ENCODE measurements at places on chromosomes 13 and 19.

DNA sequence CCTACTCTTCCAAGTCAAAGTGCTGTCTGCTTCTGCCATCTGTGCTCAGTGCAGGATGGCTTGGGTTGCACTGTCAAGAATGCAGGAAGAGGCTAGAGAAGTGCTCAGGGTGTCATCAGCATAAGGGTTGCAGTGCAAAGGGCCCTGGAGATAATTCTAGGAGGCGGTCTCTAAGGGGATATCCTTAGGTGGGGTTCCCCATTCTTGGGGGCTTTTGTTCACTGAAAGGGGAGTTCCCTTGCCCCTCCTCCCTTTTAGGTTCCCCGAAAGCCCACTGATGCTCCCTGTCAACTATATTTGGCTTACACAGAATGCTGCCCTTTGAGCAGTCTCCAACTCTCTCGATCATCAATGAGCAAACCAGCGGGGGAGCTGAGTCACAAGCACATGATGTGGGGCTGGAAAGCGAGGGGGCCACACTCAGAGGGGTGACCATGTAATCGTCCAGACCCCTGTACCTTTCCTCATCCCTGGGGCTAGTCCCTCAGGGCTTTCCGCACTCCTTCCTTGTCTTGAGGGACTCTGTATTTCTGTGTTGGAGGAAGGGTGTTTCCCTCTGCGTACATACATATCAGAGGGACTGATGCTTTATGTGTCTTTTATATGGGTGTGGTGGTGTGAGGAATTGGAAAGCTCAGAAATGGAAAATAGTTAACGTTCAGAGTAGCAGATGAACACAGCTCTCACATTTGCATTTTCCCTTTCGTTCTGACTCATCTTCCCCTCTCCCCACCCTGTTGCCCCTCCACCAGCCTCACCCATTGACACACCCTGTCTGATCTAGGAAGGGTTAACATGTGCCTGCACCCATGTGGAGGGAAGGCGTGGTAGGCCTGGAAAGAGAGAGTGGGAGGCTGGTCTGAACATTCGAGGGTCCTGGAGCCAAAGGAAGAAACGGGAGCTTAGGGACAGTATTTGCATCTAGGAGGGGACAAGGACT, 6.7 kb downstream of the ZBTB32 start:
- DNase-seq: no peak

GRCh38 chr13:29901710-29902631, 51.6 kb upstream of the UBL3 start:
- peak; percentile 73 for DNase-seq

- DNase-seq: no peak
These were observed 489.2 kb upstream of the NBEA start for GRCh38 chr13:34452831-34453230.

DNA sequence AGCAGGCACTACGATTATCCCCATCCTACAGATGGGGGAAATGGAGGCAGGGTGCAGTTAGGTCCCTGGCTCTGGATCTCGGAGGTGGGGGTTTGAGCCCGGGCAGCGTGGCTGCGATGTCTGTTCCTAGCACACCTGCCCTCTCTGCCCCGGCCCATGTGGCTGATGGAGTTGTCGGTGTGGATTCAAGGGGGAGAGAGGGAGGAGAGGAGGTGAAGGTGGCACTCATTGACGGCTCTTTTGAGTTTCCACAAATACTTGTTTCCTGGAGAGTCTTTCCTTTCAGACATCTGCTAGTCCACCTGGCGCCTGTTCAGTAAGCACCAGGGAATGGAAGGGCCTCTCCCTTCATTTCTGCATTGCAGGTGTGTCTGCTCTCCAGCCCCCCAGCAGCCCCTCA, 69.9 kb downstream of the ARHGEF18 start:
- no peak for DNase-seq

DNA sequence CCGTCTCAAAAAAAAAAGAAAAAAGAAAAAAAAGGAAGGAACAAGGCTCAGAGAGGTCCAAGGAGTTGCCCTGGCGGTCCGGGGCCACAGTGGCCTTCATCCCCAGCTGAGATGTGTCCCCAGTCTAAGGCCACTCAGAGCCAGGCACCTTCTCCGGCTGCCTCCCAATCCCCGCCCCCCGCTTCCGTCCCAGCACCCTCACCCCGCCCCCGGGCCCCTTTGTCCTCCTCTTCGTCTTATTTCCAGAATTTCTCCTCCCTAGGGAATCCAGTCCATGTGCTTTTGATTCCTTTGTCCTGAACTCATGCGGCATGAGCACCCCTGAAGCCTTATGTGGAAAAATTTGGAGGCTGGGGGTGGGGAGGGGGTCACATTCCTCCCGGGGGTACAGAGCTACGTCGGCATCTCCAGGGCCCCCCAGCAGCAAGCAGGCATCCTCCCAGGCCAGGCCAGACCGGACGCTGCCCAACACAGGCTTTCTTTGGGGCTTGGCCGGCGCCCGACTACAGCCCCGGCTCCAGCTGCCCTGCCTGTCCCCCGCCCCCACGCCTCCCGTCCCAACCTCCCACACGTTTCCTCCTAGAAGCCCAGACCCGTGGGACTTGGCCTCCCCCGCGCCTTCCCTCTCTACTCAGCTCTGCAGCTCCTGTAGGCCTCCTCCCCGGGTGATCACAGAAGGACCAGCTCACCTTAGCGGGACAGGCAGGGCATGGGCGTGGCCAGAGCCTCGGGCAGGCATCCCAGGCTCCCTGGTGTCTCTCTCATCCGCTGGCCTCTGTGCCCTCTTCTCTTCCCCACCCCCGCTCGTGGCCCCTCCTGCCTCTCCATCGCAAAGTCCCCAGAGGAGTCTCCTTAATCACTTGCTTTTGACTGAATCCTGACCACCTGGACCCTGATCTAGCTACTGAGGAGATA, 17.8 kb upstream of the ADGRE5 start:
- peak; percentile 77 for DNase-seq

DNA sequence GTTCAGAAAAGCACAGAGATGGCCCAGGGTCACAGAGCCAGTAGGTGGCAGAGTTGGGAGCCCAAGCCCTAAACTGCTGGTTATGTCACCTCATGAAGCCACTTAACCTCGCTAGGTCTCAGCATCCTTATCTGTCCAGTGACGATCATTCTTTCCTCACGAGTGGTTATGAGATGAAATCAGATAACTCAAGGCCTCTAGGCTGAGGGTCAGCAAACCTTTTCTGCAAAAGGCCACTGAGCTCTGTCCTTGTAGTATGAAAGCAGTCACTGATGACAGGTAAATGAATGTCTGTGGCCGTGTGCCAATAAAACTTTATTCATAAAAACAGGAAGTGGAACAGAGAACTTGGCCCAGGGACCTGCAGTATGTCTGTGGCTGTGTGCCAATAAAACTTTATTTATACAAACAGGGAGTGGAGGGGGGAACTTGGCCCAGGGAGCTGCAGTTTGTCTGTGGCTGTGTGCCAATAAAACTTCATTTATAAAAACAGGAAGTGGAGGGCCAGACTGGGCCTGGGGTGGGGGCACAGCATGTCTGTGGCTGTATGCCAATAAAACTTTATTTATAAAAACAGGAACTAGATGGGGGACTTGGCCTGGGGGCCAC, 71.2 kb downstream of the GNG7 start:
- no peak for DNase-seq

GRCh38 chr13:96052656-96053002, 572 bp downstream of the UGGT2 start:
- no peak for DNase-seq

DNA sequence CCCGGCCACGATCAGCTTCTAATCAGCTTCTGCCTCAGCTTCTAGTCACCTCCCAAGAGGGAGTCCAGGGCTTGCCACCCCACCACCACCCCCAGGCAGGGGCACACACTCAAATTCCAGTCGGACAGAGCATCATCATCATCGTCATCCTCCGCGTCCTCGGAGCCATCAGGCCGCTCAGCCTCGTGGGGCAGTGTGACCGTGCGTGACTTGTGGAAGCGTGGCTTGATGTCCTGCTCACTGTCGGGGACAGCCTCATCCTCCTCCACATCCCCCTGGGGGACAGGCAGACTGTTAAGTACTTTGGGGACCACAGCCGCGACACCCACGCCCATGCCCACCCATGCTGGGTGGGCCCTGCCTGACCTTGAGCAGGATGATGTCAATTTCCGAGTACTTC, 12.5 kb downstream of the TNPO2 start:
- no peak for DNase-seq

GRCh38 chr19:36009633-36010379, 1.2 kb upstream of the SYNE4 start:
- DNase-seq: no peak

GRCh38 chr19:31232180-31232579, 117.1 kb downstream of the TSHZ3 start:
- no peak for DNase-seq

GRCh38 chr19:55940306-55940705, 7.3 kb upstream of the NLRP8 start:
- DNase-seq: no peak

- no peak for DNase-seq
These were observed 79.0 kb downstream of the SACS start for GRCh38 chr13:23354520-23354919.

DNA sequence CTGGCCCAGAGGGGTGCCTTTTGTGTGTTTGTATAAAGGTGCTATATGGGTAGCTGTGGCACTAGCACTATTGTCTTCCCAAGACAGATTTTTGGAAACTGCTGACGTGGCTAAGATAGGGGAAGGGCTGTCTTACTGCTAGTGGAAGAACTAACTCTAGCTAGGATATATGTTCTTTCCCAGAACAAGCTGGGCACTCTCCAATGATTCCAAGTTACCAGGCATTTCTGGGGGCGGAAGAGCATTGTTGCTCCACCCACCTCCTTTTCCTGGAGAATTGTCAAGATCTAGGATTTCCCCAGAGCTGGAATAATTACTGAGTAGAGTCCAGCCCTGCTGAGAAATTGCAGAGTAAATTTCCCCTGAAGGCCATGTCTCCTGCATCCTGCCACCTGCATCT, 408.3 kb downstream of the KLF5 start:
- no peak for DNase-seq

- DNase-seq: no peak
These were observed 44.5 kb downstream of the RUBCNL start for GRCh38 chr13:46342538-46342937.

- DNase-seq: peak; percentile 31
These were observed 330.3 kb upstream of the MIR17HG start for GRCh38 chr13:91017031-91017668.

- DNase-seq: no peak
These were observed 52.9 kb downstream of the SLC7A9 start for GRCh38 chr19:32816555-32817099.

DNA sequence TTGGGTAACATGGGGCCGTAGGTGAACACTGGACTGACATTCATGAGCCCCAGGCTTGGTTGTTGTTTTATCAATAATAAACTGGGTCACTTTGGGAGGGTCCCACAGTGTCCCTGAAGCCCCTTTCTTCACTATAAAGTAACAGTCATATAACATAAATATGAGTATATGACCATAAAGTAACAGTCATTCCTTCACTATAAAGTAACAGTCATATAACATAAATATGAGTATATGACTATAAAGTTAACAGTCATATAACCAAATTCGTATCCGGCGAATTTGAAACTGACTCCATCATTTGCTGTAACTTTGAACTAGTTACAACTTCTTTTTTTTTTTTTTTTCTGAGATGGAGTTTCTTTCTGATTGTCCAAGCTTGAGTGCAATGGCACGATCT, 210.3 kb downstream of the KATNAL1 start:
- DNase-seq: no peak

GRCh38 chr13:113629866-113630265, 28.1 kb downstream of the ATP4B start:
- no peak for DNase-seq

GRCh38 chr19:50797429-50797780, 7.2 kb downstream of the ACP4 start:
- no peak for DNase-seq

DNA sequence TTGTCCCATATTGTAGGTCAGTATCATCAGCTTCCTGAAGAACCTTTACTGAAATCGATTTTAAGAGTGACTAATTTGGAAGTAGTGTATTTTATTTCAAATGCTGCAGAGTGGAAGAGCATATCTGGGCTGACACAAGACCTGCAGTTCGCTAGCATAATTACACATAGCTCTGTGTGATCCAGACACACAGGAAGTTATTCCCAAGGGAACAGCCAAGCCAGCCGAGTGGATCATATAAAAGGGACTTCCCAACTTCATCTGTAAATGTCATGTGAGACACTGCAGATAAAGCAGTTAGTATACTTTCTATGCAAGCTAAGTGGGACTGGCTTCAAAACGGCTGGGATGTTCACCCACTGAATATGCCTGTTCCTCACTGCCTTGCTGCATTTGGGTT, 760.4 kb downstream of the SLITRK1 start:
- DNase-seq: no peak

- DNase-seq: no peak
These were observed 159.5 kb upstream of the SOX1 start for GRCh38 chr13:111907341-111907880.

- DNase-seq: no peak
These were observed 1171.9 kb downstream of the EFNB2 start for GRCh38 chr13:105363261-105364190.

- no peak for DNase-seq
These were observed 158.1 kb downstream of the PCDH9 start for GRCh38 chr13:67071918-67072598.
